Endothelial cell of umbilical vein (primary cell): ENCODE measurements at places on chromosomes 1 and 21. TPM values are rescaled to one million over a fixed set of nuclear protein-coding genes. Genes with fewer than 3 reads are reported as not detected.
A peak's percentile ranks its signal among the peaks of the same experiment; 100 is the strongest.

DNA sequence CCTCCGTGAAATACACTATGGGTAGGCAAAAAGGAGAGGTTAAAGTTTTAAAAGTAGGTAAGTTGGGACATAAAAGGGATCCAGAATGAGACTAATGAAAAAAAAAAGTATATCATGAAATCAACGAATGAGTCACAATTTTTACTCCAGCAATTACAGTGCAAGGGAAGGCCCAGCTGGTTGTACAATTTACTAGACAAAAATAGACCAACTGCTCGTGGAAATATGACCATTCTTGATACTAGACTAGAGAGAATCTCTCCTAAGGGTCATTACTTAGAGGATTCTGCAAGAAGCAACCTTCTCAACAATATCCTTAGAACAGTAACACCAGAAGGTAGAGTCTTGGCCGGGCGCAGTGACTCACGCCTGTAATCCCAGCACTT, 55.1 kb upstream of the EFHD2 start:
- DNase-seq: no peak

GRCh38 chr1:70685300-70686286, 274.5 kb downstream of the CTH start:
- DNase-seq: peak; percentile 64

- DNase-seq: no peak
Measured at GRCh38 chr1:68151690-68152089, 80.6 kb downstream of the WLS start.

DNA sequence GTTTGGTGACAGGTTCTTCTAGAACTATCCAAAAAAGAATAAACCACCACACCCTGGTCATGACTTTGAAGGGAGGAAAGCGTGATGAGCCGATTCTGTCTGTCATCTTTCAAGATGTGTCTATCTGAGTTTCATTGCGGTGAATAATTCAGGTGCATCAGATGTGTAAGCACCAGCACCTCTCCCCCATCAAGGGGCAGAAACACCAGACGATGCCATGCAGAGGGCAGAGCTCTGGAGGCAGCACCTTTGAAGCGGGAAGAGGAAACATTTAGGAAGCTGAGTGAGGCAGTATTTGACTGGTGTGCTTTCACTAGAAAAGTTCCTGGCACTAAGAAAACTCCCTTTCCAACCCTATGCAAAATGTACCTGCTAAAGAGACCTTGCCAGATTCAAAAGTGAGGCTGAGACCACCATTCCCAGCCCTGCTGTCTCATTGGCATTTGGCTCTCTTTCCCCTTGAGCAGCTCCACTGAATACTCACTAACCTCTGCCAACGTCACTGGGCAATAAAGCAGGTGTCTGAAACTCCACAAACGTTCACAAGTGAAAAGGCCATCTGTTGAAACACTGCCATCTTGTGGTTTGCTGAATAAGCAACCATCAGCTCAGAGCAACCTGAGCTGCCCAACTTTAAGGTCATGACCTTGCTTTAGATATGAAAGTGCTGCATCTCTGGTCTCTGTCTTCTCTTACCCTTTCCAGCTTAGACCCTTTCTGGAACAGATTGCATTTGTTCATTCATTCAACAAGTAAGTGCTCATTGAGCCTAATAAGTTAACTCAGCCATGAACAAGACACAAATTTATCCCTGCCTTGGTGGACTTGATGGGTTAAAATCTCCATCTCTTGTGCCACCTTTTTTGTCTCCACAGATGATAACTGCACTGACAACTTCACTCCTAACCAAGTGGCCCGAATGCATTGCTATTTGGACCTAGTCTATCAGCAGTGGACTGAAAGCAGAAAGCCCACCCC, 228.6 kb downstream of the PAPPA2 start:
- DNase-seq: peak; percentile 3

GRCh38 chr1:110255392-110255787, 45.3 kb downstream of the KCNC4 start:
- DNase-seq: no peak

DNA sequence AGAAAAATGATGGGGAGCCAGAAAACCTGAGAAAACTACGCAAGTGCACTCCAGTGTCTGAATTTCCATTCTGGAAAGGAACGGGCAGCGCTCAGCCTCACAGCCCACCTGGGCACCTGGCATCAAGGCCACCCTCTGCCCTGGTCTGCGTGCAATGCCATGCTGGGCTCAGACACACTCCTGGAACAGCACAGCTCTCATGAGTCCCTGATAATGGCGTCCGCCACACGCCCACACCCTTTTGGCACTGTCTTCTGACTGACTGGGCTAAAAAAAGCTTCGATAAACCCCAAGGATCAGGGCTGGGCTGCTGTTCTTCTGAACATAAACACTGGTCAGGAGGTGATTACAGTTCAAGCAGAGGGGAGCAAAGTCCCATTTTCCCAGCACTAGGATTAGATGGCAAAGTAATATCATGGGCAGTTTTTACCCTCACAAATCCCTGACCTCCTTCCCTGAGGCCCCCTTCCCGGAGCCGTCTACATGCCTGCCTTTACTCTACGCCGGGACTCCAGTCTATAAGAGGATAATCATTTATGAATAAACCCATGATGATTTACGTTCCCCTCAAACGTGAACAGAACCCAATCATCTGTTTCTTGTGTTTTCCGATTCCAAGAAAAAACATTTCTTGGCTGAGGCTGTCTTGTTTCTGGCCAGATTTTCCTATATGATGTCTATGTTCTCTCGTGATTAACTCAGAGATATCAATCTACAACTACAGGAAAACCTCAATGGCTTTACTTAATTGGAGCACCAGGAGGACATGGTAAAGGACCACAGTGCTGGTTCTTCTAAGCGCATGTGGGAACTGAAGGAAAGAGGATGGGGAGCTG, 22.6 kb downstream of the RCAN1 start:
- DNase-seq: peak; percentile 16

DNA sequence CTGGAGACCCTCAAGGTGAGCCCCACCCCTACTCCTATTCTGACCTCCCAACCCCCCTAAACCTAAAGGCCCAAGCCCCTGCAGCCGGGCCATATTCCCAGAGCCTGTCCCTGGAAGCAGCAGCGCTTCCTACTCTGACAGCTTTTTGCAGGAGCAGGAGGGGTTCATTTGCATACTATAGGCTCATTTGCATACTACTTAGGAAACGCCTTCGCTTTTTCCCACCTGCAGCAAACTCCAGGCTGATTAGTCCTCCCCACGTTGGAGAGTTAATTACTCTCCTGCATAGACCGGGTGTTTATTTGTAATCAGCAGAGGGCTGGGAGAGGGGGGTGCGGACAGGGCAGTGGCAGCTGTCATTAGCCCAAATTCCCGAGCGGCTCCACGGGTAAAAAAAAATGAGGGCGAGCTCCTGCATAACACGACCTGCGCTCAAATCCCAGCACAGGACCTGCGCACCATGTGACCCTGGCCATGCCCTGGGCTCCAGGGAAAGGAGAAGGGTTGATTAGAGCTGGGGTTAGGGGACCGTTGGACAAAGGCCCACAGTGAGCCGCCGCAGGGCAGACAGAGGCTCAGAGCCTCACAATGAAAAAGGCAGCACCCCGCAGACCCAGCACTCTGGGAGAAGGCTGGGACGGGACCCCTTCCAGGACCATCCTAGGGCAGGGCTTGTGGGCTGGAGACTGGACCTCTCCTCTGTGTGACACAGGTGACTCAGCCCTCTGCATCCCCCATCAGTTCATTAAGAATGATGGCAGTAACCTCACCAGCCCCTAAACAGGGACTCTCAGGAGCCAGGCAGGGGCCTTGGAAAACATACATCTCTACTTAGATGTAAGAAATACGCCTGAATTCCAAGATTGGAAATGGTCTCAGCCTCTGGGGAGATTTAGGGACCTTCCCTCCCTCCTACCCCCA, 9.9 kb upstream of the C1QA start:
- no peak for DNase-seq

- no peak for DNase-seq
Measured at GRCh38 chr1:168686666-168687065, 42.3 kb downstream of the DPT start.

DNA sequence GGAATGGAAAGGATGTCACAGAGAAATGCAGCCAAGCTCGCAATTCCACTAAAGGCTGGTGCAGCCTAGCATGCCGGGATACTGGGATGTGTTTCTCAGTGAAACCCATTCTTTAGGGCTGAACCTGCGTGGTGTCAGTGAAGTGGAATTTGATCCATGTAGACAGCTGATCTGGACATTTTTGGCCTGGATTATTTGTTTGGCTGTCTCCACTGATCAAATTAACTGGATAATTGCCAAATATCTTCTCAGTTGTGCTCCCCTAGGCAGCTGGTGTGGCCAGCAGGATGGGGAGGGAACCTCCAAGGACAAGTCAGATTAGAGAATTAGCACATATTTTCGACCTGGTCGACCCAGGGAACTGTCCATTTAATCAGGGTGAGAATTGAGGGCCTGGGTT, 318.4 kb downstream of the RPS6KC1 start:
- no peak for DNase-seq

DNA sequence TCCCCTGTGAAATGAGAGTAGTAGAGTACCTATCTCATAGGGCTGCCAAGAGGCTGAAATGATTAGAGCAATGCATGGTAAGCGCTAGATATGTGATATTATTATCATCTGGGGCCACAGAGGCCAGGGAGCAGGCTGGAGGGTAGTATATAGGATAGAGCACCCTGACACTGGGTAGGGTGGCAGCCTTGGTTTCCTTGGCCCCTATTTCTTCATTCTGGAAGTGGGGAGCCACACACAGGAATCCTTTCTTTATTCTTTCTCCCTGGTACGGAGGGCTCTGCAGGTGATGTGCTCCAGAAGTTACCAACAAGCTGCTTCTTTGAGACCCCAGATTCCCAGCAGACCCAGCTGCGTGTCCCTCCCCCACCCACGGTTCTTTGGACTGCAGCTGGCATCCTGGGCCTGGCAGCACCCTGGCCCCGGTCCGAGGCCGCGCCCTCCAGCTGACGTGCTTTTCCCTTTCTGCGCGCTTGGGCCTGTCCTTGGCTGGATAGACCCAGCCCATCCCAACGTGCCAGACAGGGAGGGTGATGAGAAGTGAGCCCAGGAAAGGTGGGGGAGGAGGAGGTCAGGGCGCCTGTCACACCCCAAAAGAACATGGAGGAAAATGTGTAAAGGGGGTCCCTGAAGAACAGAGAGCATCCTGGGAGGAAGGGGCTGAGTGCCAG, 18.2 kb downstream of the INAVA start:
- no peak for DNase-seq

GRCh38 chr1:1063945-1064831, 9.9 kb downstream of the RNF223 start:
- DNase-seq: peak; percentile 82

DNA sequence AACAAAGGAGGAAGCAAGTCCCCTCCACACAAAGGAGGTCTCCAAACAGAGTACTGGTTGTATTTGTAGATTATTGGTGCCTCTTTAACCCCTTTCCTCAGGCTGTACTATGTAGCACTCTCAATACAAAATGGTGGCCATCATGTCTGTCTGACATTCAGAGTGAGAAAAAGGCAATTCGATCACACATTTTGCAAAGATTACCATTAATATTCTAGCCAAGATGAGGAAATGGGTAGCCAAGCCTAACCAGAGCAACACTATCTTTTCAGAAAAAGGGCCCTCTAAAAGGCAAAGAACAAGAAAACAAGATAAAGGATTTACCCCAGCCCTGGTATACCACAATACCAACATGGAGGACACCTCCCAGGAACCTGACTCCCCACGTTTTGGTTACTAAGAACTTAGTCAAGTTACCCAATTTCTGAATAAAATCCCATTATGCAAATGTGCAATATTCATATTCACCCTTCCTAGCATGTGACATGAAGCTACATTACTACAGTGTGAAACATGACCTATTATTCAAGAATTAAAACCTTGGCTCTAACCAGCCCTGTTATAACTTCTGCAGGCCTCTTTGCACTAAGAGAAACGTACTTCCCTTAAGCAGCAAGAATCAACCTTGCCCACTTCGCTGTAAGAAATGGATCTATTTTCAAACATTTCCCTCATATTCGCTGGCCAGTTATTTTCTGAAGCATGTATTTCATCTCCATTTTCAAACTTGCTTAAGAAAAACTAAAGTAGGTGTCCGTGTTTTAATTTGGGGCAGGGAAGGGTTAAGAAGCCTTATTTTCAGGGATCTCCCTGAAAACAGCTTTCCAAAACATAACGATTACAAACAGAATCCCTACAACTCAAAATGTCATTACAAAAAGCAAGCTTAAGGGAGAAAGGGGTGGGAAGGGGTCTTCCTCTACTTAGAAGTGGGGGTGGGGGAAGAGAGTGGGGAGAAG, 2.1 kb downstream of the KDM5B start:
- DNase-seq: peak; percentile 34

DNA sequence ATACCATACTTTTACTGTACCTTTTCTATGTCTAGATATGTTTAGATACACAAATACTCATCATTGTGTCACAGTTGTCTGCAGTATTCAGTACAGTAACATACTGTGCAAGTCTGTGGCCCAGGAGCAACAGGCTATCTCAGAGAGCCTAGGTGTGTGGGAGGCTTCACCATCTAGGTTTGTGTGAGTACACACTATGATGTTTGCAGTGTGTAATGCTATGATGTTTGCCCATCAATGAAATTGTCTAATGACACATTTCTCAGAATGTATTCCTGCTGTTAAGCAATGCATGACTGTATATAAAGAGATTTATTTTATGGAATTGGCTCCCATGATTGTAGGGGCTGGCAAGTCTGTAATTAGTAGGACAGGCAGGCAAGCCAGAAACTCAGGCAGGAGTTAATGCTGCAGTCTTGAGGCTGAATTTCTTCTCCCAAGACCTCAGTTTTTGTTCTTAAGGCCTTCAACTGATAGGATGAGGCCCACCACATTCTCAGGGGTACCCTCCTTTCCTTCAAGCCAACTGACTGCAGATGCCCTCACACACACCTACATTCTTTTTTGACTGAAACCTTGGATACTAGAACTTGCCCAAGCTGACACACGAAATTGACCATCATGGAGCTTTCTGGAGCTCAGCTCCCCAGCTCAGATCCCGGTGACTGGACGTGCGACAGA, 7.7 kb upstream of the AGTRAP start:
- no peak for DNase-seq

- peak; percentile 43 for DNase-seq
Measured at GRCh38 chr21:14306126-14306907, 76.6 kb downstream of the HSPA13 start.

DNA sequence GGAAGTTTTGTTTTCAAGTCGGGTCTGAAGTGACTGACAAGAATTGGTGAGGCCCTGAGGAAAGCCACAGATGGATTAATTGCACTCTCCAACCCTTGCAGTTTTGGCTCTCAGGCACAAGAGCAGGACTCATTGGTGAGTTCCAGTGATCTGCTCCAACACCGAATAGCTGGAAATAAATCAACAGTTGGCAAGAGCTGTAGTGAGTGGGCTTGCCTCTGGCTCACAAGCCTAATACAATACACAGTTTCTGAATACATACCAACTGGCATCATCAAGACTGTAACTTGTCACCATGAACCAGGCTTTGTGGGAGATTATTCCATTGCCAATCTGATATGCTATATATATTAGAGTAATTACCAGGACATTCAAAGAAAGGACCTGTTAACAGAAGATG, 131.6 kb downstream of the GRIK1 start:
- DNase-seq: no peak

- no peak for DNase-seq
Measured at GRCh38 chr1:243896313-243896712, 46.3 kb upstream of the AKT3 start.

Gene SEC22B
- 26.5 and 27.3 TPM in 2 replicates for total RNA-seq

Gene DISP3
- total RNA-seq: 0.49 and 0.51 TPM in 2 replicates

Gene SLFNL1
- total RNA-seq: 0.29 and 0.39 TPM in 2 replicates

Gene TNFRSF14
- 36.4 and 40.9 TPM in 2 replicates for total RNA-seq

Gene MSH4
- 0.09 and 0.29 TPM in 2 replicates for total RNA-seq

Gene PLD5
- total RNA-seq: not detected in 2 replicates

Gene C1orf74
- 2.3 and 3.0 TPM in 2 replicates for total RNA-seq

Gene GBP5
- total RNA-seq: 0.31 TPM in 1 of 2 replicates, not detected in the other
